ENCODE measurements at places on chromosomes 3 and 15.

- no peak for DNase-seq
Observed at GRCh38 chr15:69609776-69610175, 157.2 kb downstream of the RPLP1 start.

GRCh38 chr15:100926971-100927756, 8.0 kb downstream of the LRRK1 start:
- DNase-seq, result no peak

- peak; percentile 55 for DNase-seq
Observed at GRCh38 chr3:129016720-129017483, 15.8 kb downstream of the EFCC1 start.

DNA sequence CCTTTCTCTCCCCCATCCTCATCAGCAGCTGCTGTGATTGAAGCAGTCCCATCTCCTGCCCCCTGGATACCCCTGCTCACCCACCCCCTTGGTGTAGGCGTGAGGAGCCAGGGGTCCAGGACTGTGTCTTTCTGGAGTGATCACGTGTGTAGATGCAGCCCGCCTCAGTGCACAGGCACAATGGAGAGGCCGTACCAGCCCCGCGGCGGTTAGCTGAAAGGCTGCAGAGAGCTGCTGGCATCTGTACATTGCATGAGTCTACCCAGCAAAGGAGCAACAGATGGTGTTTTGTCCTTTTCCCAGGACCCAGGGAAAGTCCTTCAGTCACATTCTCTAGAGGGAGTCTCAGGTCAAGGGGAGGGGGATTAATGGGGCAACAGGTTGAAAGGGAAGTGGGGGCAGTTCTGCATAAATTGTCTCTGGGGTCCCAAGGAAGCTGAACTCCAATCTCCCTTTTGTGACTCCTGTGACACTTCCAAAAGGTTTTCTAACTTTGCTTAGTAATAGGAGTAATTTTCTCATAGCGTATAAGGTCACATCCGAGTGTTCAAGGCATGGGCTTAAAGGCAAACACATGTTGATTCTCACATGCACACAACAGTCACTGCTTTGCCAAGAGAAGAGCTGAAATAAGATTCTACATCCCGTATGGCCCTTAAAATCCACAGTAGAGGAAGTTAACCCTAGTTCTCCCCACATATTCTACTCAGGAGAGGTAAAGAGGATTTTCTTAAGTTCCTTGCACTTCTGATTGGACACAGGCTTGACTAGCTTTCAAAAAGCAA, 7.1 kb downstream of the CSPG5 start:
- DNase-seq, result no peak

DNA sequence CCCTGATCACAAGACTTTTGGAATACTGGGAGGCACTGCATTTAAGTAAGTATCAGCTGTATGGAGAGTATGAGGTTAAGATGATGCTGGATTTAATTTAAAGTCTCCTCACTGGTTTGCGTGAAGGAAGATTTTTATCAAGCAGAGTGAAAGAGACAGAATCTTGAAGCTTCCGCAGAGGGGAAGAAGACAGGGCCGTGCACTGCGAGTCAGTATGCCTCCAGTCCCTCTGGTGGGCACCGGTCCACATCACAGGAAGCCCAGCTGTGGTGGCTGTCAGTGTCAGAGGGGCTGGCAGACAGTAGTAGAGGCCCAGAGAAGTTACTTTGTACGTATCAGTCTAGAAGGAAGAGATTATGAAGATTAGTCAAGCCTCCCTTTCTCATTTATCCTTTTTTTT, 379.0 kb upstream of the TPRG1 start:
- no peak for DNase-seq

DNA sequence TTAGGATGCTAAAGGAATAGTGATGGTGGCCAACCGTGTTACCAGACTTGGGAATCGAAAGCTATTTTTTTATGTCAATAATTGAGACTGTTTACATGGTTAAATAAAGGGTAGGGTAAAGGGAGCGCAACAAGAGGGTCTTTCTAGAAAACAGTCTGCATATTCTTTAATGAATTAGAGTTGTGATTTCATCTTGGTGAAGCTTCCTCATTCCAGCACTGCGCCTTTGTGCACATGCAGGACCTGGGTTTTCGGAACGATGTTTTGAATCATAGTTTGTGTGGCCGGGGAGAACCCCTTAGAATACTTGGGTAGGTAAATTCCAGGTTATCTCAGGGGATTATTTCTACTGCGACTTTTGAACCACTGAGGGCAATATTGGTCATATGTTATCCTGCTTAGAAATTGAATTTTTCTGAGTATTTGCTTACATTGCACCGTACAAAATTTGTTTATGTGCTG, 1.3 kb downstream of the PIK3CA start:
- DNase-seq, result no peak

- DNase-seq, result no peak
Observed at GRCh38 chr3:137222736-137223225, 265.0 kb downstream of the IL20RB start.

DNA sequence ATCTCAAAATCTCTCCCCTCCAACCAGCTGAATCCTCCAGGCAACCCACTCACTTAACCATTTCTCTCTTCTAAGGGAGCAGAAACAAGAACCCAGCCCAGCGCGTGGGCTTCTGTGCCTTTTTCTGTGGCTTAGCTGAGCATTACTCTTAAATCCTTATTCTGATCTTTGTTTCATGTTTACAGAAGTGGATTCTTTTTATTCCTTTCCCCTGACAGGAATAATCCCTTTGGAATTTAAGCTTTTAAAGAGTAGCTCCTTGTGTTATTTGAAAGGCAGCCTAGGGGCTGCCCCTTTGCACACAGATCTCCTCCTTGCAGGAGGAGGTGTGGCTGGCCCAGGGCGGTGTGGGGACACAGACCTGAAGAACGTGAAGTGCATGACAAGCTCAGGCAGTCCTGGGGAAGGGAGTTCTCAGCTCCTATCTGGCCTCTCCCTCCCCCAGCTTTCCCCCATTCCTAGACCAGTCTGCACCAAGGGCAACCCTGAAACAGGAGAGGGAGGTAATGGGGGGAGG, 77.1 kb upstream of the UBE2E1 start:
- DNase-seq, result no peak

DNA sequence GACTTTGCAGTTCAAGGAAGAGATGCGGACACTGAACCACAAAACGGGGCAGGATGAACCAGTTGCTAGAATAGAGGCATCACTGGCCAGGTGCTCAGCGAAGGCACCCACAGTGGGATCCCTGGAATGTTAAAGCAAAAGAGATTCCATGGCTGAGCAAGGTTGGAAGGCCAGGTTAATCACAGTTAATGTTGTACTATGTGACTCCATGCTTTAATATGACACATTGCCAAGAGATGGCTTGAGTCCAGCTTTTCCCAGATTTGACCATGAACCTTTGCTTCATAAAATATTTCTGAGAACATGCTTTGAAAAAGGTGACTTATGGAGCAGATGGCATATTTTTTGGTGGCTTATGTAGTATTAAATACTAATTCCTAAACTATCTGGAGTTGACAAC, 76.2 kb upstream of the CMTM7 start:
- DNase-seq, result no peak

- DNase-seq, result peak; percentile 2
Observed at GRCh38 chr3:117719316-117719926, 1009.8 kb downstream of the TUSC7 start.

DNA sequence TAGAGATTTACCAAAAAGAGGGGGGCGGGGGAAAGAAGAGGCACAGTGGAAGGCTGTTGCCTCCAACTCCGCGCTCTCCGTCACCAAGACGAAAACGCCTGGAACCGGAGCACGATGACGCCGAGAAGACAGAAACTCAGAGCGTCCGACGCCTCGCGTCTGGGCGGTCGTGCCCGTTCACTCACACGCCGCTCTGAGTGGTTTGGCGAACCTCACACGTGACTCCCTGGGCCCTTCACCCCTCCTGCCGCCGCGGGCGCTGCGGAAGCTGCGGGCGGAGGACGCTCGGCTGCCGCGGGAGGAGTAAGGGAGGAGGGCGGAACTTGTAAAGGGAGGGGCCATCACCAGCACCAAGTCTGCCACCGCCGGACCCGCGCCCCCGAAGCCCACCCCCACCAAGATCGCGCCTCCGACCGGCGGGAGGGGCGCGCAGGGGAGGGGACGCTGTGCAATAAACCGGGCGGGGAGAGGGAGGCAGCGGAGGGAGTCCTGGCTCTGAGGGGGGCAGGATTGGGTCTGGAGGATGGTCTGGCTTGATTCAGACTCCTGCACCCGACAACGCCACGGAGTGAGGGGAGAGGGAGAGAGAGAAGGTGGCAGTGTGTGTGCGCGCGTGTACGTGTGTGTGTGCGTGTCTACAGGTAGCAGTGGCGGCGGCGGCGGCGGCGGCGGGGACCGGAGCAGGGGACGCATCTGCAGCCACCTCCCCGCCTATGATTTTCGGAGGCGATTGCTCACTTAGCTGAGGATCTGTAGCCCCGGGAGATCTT, 1.9 kb upstream of the NLGN1 start:
- DNase-seq, result peak; percentile 35

- no peak for DNase-seq
Observed at GRCh38 chr3:98545940-98546339, 14.2 kb downstream of the GPR15 start.

GRCh38 chr3:78275420-78275852, 1235.5 kb downstream of the ROBO2 start:
- no peak for DNase-seq

GRCh38 chr3:170171563-170171962, 10.0 kb downstream of the PHC3 start:
- peak; percentile 28 for DNase-seq

- no peak for DNase-seq
Observed at GRCh38 chr15:54424171-54424570, 445.9 kb downstream of the UNC13C start.

DNA sequence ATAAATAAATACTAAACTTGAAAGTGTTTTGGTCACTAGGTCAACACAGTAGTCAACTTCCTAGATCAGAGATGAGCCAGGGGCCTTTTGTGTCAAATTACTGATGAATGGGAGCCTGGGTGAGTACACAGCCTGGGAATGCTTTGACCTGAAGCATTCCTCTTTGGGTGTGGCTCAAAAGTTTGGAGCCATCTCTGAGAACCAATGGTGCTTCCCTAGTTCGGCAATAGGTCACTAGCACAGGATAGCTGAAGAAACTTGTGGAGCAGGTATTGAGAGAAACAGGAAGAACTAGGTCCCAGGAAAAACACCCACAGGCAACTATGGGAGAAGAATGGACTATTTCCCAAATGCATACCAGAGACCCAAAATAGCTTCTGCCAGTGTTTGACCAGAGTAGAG, 56.6 kb upstream of the PLXND1 start:
- DNase-seq, result no peak

DNA sequence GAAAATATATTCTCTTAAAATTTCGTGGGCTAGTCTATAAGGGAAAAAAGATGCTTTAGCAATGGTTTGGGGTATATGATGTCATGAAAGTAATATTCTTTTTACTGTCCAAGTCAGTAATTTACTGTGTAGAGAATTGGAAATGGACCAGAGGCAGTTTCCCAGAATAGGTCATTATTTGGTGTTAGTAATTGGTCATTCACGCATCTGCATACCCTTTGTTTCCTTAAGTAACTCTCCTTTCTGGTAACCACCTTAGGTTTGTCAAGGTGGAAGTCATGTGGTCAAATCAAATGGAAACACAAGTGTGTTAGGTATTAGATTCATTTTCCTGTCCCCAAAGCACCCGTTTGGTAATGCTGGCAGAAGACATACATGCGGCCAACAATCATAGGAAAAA, 23.9 kb downstream of the FBXO22 start:
- no peak for DNase-seq
